Activated CD4-positive, alpha-beta T cell treated with anti-CD3 and anti-CD28 coated beads, Interleukin-2, Interleukin-6, amounts not matched to agents 100 ng/mL and 50 ng/mL, durations not matched to agents 16 hours and 8 hours (primary cell): ENCODE measurements at places on chromosomes 1 and 21.

- DNase-seq: peak; percentile 12
These were observed 30.3 kb downstream of the SMYD3 start for GRCh38 chr1:246476771-246477170.

DNA sequence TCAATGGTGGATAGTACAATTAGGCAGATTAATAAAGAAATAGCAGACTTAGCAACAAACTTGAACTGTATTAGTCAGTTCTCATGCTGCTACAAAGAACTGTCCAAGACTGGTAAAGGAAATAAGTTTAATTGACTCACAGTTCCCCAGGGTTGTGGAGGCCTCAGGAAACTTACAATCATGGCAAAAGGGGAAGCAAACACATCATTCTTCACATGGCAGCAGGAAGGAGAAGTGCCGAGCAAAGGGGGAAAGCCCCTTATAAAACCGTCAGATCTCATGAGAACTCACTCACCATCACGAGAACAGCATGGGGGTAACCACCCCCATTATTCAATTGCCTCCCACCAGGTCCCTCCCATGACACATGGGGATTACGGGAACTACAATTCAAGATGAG is 27.1 kb upstream of the PDE4B start:
- no peak for DNase-seq

DNA sequence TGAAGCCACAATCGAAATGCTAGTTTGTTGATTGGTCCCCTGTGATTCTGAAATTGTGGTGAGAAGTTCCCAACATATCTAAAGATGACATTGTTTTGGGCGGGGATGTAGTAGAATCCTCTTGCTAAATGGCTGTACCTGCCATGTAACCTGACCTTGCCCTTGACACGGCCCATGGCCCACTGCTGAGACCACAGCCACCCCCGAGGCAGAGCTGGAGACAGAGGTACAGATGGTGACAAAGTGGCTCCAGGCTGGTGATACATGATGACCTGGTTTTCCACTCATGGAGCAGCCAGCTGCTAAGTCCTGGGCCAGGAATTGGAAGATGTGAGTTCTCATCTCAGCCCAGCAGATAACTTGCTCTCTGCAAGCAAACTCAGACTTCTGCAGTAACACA is 226.5 kb downstream of the FOXD2 start:
- DNase-seq: no peak

GRCh38 chr1:173861731-173862145 is 6.1 kb downstream of the GAS5 start:
- DNase-seq: peak; percentile 66

- no peak for DNase-seq
These were observed 215.8 kb downstream of the COL24A1 start for GRCh38 chr1:85940656-85941306.
